ENCODE measurements at places on chromosomes 1 and 21.

DNA sequence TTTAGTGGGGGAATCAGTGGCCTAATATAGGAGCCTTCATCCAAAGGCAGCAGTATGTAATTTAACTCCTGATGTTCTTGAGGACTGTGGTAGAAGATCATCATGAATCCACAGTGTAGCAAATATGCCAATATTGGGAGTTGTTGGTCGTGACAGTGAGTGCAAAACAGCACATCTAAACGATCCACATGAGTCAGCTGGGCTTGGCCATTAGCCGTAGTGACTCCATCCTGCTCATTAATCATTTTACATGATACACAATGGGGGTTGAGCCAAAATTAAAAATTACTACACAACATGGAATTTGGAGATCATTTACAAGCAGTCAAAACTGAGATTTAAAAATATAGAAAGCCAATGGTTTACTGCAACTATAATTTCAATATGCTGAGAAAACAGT lies 653.9 kb upstream of the CAMK1G start:
- no peak for DNase-seq

GRCh38 chr21:44618909-44619308 lies 7.0 kb downstream of the KRTAP10-8 start:
- no peak for DNase-seq

- DNase-seq = no peak
Measured at GRCh38 chr1:30327370-30328099, 395.9 kb downstream of the MATN1 start.

DNA sequence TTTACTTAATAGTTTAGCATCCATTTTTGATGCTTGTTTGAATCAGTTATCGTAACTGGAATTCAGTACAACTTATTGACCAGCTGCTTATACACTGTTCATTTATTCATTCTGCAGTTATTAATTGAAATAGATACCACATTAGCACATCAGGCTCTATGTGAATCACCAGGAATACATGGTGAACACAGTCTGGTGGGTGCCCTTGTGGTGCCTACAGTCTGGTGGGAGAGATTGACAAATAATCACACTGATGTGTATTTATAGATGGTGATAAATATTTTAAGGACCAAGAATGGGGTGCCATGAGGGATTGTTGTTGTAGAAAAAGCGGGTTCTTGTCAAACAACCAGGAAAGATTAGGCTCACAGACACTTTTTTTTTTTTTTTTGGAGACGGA lies 87.6 kb downstream of the ZFYVE9 start:
- DNase-seq = no peak

DNA sequence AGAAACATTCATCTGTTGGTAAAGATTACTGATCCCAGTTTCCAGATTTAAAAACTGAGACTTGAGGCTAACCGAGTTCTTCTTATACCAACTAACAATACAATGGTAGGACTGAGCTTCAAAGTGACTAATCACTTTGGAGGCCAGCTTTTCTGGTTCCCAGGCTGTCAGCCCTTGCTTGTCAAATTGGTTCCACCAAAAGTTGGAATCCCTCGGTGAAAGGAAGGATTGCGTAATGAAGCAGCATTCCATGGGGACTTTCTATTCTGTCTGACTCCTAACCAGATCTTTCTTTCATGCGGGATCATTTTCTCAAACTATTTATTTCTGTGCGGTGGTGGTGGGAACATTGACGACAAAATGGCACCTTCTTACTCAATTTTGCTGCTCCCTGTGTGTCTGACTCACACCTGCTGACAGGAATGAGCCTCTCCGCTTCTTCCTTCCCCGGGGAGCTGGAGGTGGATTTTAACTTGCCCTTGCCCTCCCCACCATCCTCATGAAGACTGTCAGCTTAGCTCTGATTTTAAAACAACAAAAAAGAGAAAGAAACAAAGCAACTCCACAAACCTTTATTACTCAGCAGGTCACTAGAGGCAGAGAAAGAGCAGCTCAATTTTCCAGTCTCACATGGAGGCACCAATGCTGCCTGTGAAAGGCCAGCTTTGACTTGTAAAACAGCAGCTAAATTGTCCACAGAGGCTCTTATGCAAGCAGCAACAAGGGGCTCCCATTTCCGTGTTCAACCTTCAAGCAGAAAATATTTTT lies 32.9 kb upstream of the RASAL2 start:
- no peak for DNase-seq

DNA sequence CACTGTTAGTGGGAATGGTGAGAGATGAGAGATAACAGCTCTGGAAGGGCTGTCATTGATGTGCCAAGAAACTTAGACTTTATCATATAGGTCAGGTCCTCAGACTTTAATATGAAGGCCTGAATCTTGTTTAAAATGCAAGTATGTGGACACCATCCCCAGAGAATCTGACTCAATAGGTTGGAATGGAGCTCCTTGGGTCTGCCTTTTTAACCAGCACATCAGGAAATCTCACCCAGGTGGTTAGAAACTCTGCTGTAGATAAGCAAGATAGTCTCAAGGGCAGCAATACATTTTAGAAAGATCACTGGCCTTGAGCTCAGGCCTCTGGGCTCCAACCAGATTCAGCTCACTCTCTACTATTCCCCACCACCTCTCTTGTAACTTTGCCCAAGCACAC lies 180.4 kb downstream of the SLC44A5 start:
- DNase-seq = no peak

GRCh38 chr1:89545264-89546038 lies 20.8 kb downstream of the LRRC8B start:
- DNase-seq = no peak

DNA sequence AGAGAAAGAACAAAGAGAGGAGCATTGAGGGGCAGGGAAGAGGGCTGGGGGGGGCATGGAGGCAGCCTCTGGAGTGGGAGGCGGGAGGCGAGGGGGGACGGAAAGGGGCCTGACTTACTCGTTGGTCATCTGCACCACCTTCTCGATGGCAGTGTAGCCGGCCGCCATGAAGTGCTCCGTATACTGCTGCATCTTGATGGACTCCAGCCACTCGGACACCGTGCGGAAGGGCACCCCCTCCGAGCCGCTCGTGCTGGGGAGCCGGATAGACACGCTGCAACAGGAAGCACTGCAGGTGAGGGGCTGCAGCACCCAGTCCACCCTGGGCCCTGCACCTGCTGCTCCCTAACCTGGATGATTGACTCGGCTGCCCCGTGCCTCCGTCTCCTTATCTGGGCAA lies 26.6 kb downstream of the EPHA2 start:
- no peak for DNase-seq

GRCh38 chr1:233357595-233358397 lies 30.3 kb downstream of the MAP3K21 start:
- no peak for DNase-seq
